ENCODE measurements at places on chromosomes 4 and X.

GRCh38 chrX:71118985-71119535 lies 664 bp downstream of the MED12 start:
- no peak for DNase-seq

GRCh38 chr4:304969-305680 lies at the start of gene ZNF732:
Gene ZNF732 (minus strand): TSS chr4:305474. CDS start chr4:305310, 164 bp downstream.
- DNase-seq: peak; percentile 81

DNA sequence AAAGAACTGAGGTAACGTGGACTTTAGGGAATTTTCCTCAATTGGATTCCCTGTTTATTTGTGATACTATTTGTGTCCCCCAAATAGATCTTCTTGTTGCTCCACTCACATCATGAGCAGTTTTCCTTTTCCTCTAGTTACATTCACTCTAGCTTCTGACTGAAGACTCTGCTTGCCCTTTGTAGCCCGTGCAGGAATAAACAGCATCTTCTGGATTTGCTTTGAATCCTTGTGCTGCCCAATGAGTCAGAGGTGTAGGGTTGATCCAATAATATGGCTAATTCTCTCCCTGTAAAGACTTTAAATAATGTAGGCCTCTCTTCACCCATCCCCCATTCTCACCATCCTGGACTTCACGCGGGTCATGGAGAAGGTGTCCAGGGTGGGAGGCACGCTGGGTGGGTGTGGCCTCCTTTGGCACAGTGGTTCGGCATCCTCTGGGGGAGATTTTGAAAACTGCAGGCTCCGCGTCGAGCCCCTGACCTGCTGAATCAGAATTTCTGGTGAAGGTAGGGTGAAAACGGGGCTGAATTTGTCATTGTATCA lies 9.0 kb downstream of the HAND2 start:
- DNase-seq: no peak

- peak; percentile 35 for DNase-seq
Observed at GRCh38 chr4:34182306-34182705, 2062.0 kb downstream of the ARAP2 start.

DNA sequence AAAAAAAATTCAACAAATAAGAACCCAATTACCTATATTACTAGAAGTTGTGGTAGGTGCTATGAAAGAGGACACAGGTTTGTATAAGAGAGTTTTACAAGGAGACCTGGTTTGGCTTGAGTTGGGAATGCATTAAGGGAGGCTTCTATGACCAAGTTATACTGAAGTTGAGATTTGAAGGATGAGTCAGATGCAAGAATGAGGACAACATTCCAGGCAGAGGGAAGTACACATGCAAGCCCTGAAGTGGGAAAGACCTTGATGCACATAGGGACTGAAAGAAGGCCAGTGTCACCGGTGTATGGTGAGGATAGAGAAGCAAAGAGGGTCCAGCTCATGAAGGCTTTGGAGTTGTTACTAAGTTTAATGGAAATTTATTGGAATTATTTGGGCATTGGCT lies 52.2 kb downstream of the ANK2 start:
- DNase-seq: peak; percentile 69

DNA sequence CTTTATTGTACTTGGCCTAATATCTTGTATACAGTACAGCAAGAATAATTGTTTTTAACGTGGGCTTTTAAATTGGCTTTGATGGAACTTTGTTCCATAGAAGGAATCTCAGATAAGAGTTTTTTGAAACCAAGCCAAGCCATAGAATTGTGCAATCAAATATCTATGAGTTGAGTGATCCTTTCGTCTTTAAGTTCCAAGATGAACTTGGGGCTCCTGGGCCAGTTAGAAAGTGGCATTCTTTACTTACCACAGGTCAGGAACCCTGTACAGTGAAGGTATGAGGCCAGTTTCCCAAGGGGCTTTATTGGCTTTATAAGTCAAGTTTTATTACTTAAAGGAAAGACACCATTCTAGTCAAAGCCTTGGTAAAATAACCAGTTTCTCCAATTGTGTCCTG lies 2104.2 kb downstream of the PCDH7 start:
- peak; percentile 56 for DNase-seq

DNA sequence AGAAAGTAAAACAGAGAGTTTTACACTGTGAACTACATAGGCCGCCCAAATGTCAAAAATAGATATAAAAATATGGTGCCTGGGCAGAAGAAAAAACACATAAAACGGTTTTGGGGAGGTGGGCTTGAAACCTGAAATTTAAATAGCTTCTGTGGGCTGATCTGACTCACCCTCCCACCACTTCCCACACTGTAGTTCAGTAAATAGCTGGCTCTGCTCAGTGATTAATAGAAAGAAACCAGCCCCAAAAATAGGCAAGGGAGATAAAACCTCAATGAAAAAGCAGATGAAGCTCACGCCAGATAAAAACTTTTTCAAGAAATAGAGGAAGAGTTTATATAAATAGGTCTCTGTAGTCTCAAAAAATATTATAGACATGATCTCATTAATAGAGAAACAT lies 13.2 kb upstream of the COX7B2 start:
- no peak for DNase-seq
